Calu3 (cell line): ENCODE measurements at places on chromosomes 12 and 14.

GRCh38 chr12:132125736-132126135, 18.4 kb downstream of the DDX51 start:
- no peak for DNase-seq

GRCh38 chr12:93585247-93585646, 12.8 kb downstream of the SOCS2 start:
- no peak for DNase-seq

DNA sequence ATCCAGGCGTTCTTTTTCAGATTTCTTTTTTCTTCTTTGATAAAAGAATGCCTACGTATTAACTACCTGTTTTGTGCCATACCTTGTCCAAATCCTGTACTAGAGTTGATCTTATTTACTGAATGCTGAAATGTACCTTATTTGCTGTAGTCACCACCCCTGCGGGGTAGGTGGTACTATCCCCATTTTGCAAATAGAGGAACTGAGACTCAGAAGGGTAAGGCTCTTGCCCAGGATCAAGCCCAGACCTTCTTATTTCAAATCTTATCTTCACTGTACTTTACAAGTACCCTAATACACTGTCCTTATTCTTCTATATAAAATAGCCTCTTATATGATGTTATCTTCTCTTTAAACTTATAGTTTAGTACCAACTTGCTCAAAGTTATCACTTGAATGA, 206.5 kb downstream of the SLC41A2 start:
- no peak for DNase-seq

DNA sequence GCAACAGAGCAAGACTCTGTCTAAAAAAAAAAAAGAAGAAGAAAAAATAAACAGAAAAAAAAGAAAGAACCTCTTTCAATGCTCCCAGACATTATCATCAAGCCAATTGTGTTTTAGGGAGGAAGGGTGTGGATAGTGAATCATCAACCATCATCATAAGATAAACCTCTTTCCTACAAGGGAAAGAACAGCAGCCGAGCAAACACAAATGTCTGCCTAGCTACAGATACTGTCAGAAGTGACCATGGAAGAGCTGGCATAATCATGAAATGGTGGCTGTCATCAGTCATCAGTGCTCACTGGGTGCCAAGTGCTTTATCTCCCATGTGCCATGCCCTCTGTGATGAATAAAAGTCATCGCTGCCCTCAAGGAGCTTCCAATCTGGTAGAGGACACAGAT, 46.6 kb downstream of the SLC17A8 start:
- DNase-seq = no peak

DNA sequence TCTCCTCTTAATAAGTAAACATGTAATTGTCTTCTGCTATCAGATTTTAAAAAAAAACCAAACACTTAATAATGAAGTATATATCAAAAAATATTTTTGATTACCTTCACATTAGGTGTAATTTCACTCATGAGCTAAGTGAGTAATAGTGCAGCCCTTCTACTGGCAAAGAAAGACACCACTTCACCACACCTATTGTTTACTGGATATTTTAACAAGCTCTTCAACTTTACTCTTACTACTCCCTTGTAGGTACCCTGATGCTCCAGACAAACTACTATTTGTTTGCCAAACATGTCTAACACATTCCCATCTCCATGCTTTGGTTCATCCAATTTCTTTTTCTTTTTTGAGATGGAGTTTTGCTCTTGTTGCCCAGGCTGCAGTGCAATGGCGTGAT, 36.9 kb upstream of the WDR89 start:
- no peak for DNase-seq

- no peak for DNase-seq
Observed at GRCh38 chr12:611721-612120, 51.5 kb downstream of the NINJ2 start.

- no peak for DNase-seq
Observed at GRCh38 chr12:79422060-79422812, 268.5 kb downstream of the PAWR start.

DNA sequence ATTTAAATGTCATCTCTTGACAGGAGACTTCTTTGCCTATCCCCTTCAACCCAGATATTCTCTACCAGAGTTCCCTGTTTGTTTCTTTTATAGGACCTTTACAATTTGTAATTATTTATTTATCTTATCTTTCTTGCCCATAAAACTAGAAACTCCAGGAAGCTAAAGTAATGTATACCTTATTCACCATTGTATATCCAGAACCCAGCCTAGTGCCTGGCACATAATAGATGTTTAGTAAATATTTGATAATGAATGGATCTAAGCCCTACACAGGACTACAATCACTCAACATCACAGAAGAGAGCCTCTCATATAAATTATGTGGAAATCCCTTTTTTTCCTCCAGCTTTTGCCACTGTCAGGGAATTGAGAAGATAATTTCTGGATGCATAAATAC, 125.6 kb upstream of the CNOT2 start:
- no peak for DNase-seq

DNA sequence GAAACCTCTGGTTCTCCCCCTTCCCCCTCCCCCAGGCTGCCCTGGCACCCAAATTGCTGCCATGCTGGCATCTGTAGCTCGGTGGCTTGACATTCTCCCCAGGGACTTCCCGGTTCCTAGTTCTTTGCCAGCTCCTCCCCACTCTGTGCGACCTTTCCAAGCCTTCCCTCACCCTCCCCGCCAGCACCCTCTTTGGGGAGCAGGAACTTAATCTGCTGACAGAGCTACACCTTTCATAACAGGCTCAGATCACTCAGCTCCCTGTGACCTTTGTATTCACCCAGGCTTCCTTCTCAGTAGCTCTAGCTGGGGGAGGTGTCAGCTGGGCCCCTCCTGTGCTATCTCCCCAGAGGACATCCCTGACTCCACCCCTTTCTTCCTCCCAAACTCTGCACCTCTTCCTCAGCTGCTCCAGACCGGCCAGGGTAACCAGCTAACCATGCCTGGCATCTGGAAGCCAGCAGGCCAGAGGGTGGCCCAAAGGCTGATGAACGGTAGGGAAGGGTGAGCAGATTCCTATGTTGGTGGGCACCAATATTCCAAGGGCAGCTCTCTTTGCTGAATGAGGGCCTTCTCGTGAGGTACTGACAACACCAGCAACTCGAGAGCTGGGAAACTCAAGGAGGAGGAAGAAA, 1.8 kb upstream of the COX14 start:
- DNase-seq = no peak

DNA sequence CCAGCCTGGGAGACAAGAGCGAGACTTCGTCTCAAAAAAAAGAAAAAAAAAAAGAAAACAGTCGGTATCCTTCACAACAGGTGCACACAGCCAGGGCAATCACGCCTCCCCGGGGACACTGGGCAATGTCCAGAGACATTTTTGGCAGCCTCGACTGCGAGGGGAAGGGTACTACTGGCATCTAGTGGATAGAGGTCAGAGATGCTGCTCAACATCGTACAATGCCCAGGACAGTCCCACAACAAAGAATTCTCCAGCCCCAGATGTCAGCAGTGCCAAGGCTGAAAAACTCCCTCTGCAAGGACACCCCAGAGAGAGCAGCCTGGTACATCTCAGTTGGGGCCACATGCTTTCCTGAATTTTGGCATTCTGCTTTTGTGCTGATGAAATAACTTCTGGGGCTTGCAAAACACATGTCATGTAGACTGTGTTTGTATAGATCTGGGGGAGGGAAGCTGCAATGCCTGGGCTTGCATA, 21.5 kb downstream of the ALDH2 start:
- DNase-seq = peak; percentile 52

DNA sequence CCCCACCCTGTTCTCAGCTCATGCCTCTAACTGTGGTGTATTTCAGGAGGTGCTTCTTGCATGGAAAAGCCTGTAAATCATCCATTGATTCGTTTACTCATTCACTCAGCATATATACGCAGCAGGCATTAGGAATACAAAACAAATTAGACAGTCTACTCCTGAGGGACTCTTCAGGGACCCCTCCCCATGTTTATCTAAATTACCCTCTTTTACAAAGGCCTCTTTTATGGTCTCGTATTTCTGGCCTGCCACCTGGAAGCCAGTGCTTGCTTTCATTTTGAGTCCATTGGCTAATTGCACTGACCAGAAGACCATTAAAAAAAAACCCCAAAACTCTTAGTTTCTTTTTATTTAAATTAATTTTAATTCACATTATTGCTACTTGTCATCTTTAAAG, 134.4 kb downstream of the DACT1 start:
- DNase-seq = no peak

DNA sequence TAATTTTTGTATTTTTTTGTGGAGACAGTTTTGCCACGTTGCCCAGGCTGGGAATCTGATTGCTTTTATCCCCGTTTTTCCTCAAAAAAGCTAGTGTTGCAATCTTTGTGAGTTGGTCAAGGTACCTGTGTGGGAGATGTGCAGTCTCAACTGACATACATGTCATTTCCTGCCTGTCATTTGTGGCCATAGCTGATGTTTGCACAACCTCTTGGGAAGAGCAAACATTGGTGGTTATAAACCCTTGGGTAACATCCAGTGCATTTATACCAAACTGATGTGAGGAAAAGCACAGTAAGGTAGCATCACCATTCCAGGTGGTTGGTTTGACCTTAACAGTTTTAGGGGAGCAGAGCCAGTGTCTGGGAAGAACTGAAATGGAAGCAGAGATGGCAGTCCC, 54.7 kb downstream of the ATG14 start:
- DNase-seq = no peak

GRCh38 chr12:78293059-78293686, 462.5 kb downstream of the NAV3 start:
- DNase-seq = peak; percentile 31

- no peak for DNase-seq
Observed at GRCh38 chr12:87217491-87217890, 811.7 kb downstream of the C12orf50 start.

GRCh38 chr12:69931569-69931968, 106.5 kb downstream of the MYRFL start:
- DNase-seq = no peak

DNA sequence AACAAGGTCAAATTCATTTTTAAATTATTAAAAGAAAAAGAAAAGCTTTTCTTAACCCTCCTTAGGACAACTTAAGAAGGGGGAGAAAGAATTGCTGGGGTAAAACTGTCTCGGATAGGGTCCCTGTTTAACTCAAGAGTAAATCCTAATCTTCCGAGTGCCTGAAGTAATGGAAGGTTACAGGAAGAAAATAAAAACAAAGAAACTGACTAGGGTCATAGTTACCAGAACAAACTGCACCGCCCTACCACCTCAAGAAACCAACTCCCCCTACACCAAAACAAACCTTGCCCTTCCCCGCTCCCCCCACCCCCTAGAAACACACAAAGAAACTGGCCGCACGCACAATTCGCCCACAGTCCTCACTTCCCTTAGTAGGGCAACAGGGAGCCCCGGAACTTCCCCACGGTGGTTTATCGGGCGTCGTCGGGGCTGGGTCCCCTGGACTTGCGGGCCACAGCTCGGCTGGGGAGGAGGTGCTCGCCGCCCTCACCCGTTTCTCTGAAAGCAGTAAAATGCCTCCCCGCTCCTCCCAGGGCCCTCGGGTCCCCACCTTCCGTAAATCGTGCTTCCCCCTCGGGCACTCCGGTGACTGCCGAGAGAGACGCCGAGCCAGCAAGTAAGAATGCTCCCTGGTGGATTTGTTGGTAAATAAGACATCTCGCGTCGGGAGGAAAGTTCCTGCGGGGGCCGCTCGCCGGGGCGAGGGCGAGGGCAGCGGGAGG, 2.4 kb downstream of the SINHCAF start:
- DNase-seq = no peak

DNA sequence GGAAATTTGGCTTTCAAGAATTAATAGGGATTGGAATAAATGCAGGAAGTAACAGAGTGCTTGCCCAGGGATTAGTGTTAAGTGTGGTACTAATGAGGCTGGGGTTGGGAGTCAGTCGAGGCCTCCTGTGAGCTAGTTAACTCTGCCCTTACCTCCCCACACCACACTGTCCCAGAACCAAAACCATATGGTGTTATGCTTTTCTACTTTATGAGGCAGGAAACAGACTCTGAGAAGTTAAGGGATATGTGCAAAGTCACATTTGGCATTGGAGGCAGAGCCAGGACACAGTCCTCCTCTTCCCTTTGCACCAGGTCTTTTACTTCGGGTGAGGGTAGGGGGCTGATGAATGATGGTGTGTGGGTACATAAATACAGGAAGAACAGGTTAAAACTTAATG, 41.9 kb downstream of the PELI2 start:
- DNase-seq = no peak

- no peak for DNase-seq
Observed at GRCh38 chr12:90630006-90630405, 325.0 kb downstream of the CCER1 start.

DNA sequence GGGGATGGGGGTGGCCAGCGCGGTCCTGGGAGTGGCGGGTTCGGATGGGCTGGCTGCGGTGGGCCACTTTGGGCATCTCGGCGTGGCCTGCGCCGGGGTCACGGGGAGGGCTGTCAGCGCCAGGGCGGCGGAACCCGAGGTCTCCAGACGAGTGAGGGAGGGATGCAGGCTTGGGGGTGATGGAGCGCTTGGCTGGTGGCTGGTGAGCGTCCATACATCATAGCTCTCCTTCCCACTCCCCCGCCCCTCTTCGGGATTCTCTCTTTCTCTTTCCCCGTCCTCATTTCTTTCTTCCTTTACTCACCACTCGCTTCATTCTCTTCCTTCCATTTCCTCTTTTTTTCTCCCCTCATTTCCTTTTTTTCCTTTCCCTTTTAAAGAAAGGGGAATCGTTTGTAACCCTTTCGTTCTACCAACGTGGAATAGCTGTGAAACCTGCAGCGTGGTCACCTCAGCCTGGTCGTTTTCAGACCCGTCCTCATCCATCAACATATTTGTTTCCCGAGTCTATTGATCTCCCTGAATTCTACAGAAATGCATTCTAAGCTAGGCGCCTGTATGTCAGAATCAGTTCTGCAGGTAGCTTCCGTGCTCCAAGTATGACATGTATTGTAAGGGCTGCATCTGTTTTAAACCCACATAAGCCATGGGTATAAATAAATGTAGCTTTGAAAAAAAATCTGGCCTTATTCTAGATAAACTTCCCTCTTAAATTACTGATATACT, 260.3 kb upstream of the E2F7 start:
- DNase-seq = peak; percentile 9

GRCh38 chr12:54941659-54942058, 42.9 kb downstream of the TESPA1 start:
- no peak for DNase-seq

GRCh38 chr14:34012978-34013720, 62.3 kb upstream of the EGLN3 start:
- no peak for DNase-seq

GRCh38 chr12:110354172-110354780, 49.2 kb downstream of the ANAPC7 start:
- DNase-seq = no peak

- DNase-seq = no peak
Observed at GRCh38 chr14:85315733-85316290, 214.1 kb upstream of the FLRT2 start.

DNA sequence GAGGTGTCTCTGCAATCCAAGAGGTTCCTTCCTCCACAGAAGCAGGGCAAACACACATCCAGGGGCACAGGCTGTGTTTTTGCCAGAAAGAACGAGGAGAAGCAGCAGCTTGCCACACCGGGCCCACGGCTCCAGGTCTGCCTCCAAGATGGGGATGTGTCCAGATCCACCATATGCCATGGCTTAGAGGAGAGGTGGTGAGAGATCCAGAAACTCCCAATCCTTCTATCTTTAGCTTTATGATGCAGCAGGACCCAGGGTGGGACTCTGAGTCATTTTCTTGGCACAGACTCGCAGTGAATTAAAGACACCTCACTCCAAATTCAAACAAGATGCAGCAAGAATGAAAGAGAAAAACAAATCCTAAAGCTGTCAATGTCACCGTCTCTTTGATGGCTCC, 481.4 kb upstream of the TMEM132C start:
- DNase-seq = no peak
